ENCODE measurements at places on chromosomes 5 and 9. TPM values are rescaled to one million over a fixed set of nuclear protein-coding genes. Genes with fewer than 3 reads are reported as not detected.
A peak's percentile ranks its signal among the peaks of the same experiment; 100 is the strongest.

NMUR2 gene
- not detected for total RNA-seq

SLC1A1 gene
- not detected for total RNA-seq

AK8 gene
- 0.14 TPM for total RNA-seq

FAM81B gene
- not detected for total RNA-seq

BTNL9 gene
- total RNA-seq, result not detected

SPATA31C1 gene
- total RNA-seq, result not detected

ZDHHC11B gene
- total RNA-seq, result 2.2 TPM

PLPP7 gene
- 0.34 TPM for total RNA-seq

SLCO6A1 gene
- not detected for total RNA-seq

SLC6A7 gene
- total RNA-seq, result not detected

CDH18 gene
- total RNA-seq, result not detected

RPL37 gene
- 1,288 TPM for total RNA-seq

DNA sequence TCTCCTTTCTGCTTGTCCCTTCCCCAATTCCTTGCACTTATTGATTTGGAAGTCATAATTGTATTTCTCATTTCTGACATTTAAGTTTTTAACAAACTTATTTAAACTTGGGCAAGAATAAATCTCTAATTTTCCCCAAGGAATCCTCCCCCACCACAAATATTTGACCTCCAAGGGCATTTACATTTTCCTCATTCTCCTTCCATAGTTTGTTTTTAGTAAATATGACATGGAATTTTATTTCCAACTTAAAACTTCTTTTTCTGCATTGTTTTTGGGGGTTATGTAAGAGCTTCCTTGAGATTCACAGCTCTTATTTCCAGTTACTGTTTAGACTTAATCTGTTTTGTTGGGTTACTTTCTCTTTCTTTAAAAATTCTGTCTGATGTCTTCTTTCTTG is 64.9 kb downstream of the ZNF618 start:
- no peak overlapping the region for H3K4me3 ChIP-seq
- no peak overlapping the region for H3K27ac ChIP-seq
- no peak for DNase-seq
- H3K36me3 ChIP-seq, result no peaks in the 10 kb centered on the region
- H3K4me1 ChIP-seq, result no peaks in the 10 kb centered on the region
- no peaks in the 10 kb centered on the region for H3K27me3 ChIP-seq

GRCh38 chr5:84673785-84674184 is 289.1 kb upstream of the EDIL3 start:
- no peak overlapping the region for H3K27ac ChIP-seq
- H3K36me3 ChIP-seq, result no peaks in the 10 kb centered on the region
- DNase-seq, result no peak
- no peaks in the 10 kb centered on the region for H3K4me1 ChIP-seq
- H3K27me3 ChIP-seq, result no peaks in the 10 kb centered on the region

- no peak for DNase-seq
- H3K36me3 ChIP-seq, result no peaks in the 10 kb centered on the region
- H3K27ac ChIP-seq, result no peak overlapping the region
- no peak overlapping the region for H3K4me3 ChIP-seq
- no peaks in the 10 kb centered on the region for H3K4me1 ChIP-seq
These were observed 65.6 kb upstream of the SEMA6A start for GRCh38 chr5:116640236-116640635.

DNA sequence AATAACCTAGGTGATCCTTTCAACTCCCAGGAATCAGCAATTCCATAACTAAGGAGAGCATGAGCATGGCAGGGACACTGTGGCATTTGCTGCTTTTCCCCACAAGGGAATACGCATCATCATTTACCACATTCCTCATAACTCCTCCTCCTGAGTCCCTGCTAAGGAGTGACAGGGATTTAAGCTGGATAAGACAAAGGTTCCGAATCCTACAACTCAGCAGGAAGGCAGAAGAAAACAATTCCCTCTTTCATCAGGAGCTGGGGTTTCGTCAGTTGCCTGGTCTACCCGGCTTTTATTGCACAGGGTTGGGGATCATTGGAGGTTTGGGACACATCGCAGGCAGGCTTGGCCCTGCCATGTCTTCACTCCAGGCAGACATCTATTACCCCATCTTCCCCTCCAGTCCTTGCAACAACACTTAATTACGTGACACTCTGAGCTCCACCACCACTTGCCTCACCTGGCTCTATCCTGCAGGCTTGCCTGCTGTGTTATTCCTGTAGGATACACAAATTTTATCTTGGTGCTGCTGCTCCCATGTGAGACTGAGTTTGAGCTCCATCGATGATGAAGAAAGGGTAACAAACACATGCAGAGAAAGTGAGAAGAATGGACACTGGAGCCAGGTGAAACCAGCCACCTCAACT is 563.0 kb upstream of the KLF4 start:
- no peak for DNase-seq
- no peaks in the 10 kb centered on the region for H3K27me3 ChIP-seq
- no peaks in the 10 kb centered on the region for H3K36me3 ChIP-seq
- H3K4me3 ChIP-seq, result no peak overlapping the region

GRCh38 chr5:32559921-32560320 is 25.4 kb upstream of the SUB1 start:
- no peak overlapping the region for H3K4me3 ChIP-seq
- no peaks in the 10 kb centered on the region for H3K4me1 ChIP-seq
- no peaks in the 10 kb centered on the region for H3K36me3 ChIP-seq
- no peak overlapping the region for H3K27ac ChIP-seq

DNA sequence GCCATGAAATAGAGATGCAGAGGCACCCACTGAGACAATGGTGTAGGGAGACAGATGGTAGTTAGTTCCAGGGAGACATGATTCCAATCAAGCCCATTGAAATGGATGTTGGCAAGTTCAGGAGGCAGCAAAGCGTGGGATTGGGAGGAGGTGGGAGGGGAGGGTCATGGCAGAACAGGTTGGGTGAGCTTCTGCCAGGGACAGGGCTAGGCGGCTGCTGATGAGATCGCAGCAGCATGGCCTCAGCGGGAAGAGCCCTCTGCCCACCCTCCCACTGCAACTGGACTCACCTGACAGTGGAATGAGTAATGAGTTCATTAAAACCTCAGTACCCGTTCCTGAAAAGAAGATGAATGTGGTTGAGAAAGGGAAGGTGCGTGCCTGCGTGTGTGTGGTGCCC is 418.2 kb downstream of the CDK5RAP2 start:
- no peaks in the 10 kb centered on the region for H3K4me1 ChIP-seq
- H3K27ac ChIP-seq, result no peak overlapping the region
- no peak for DNase-seq
- no peak overlapping the region for H3K4me3 ChIP-seq

- DNase-seq, result no peak
- no peak overlapping the region for H3K27ac ChIP-seq
- H3K4me3 ChIP-seq, result no peak overlapping the region
- H3K4me1 ChIP-seq, result no peaks in the 10 kb centered on the region
- no peaks in the 10 kb centered on the region for H3K36me3 ChIP-seq
These were observed 240.7 kb upstream of the DAPK1 start for GRCh38 chr9:87256973-87257372.

DNA sequence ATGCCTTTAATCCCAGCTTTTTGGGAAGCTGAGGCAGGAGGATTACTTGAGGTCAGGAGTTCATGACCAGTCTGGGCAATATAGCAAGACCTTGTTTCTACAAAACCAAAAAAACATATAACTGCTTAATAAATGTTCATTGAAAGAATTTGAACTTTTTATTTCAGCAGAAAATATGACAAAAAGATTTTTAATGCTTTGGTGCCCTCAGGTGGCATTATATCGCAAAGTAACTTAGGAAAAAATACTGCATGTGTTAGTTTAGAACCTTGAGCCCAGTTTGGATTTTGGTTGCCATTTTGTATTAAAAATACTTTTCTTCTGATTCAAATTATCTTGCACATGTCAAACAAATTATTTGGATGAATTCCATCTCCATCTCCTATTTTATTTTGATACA is 103.2 kb downstream of the GPBP1 start:
- DNase-seq, result no peak
- H3K27me3 ChIP-seq, result no peaks in the 10 kb centered on the region
- no peak overlapping the region for H3K27ac ChIP-seq
- H3K4me1 ChIP-seq, result no peaks in the 10 kb centered on the region

DNA sequence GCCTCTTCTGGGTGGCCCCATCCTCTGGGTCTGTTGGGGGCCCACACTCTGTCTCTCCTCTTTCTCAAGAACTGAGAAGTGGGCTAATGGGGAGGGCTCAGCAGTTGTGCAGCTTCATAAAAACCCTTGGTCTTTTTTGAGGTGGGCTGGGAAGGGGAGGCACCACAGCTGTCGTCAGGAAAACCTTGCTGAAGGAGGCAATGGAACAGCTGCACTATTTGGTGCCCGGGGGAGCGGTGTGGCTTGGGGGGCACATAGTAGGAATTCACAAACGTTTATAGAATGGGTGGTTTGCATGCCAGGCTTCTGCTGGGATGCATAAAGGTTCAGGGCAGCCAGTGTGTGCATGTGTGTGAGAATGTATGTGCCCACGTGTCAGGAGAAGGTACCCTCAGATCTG is 3.2 kb upstream of the IER5L start:
- no peak overlapping the region for H3K27ac ChIP-seq
- H3K4me1 ChIP-seq, result peaks cover 15% of the 10 kb centered on the region
- H3K27me3 ChIP-seq, result peaks cover 7% of the 10 kb centered on the region
- H3K4me3 ChIP-seq, result no peak overlapping the region
- no peak for DNase-seq
- H3K36me3 ChIP-seq, result no peaks in the 10 kb centered on the region

DNA sequence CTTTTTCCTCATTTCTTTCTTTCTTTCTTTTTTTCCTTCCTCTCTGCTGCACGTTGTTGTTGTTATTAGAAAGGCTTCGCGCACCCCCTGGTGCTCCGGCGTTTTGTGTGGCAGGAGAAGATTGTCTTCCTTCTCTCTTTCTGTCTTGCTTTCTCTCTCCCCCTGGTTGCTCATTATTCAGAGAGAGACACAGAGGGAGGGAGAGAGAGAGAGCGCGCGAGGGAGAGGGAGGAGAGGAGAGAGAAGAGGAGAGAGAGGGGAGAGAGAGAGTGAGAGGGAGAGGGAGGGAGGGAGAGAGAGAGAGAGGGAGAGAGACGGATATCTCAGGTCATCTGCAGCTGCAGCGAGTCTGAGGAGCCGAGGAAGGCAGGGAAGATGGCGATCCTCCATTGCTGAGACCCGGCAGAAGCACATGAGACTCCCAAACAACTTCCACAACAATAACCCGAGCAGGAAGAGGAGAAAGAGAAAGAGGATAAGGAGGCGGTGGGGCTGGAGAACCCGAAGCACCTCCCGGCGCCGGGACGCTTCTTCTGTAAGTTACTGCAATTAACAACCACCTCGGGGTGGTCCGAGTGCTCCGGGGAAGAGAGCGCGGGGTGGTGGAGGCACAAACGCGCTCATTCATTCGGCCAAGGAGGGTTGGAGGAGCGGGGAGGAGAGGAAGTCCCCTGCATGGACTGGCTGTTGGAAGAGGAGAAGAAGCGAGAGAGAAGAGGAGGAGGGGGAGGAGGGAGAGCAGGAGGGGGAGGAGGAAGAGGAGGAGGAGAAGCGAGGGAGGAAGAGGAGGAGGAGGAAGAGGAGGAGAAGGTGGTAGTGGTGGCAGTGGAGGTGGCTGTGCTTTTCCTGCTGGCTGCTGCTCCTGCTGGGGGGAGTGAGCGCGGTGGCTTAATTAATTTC is at the start of gene ZNF462:
Gene ZNF462, plus strand, starts transcription at position 346 of the 900 bp plus-strand sequence. CDS start 60,218 bp downstream, outside the sequence.
- no peak within 1 kb of the TSS for H3K27ac ChIP-seq
- no peaks in the 10 kb centered on the region for H3K36me3 ChIP-seq
- H3K4me1 ChIP-seq, result peaks cover 47% of the 10 kb centered on the region

DNA sequence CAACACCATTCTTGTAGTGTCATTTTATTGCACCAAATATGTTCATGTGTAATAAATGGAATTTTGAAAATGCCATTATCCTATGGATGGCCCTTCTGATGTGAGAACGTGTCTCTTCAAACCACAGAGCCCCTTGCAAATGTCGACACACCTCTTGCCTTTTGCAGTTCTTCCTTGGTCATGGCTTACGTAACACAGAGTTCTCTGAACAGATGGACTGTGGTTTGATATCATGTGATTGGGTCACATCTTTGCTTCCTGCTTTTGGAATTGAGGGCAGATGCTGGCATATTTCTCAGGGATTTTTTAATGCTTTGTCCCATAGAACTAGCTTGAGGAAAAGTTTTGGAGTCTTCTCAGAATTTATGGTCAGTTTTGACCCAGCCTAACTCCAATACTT is 4.6 kb downstream of the TGFBR1 start:
- H3K27ac ChIP-seq, result peak overlapping the region; percentile 54
- peaks cover 29% of the 10 kb centered on the region for H3K4me1 ChIP-seq
- peaks cover 8% of the 10 kb centered on the region for H3K36me3 ChIP-seq
- H3K27me3 ChIP-seq, result no peaks in the 10 kb centered on the region

DNA sequence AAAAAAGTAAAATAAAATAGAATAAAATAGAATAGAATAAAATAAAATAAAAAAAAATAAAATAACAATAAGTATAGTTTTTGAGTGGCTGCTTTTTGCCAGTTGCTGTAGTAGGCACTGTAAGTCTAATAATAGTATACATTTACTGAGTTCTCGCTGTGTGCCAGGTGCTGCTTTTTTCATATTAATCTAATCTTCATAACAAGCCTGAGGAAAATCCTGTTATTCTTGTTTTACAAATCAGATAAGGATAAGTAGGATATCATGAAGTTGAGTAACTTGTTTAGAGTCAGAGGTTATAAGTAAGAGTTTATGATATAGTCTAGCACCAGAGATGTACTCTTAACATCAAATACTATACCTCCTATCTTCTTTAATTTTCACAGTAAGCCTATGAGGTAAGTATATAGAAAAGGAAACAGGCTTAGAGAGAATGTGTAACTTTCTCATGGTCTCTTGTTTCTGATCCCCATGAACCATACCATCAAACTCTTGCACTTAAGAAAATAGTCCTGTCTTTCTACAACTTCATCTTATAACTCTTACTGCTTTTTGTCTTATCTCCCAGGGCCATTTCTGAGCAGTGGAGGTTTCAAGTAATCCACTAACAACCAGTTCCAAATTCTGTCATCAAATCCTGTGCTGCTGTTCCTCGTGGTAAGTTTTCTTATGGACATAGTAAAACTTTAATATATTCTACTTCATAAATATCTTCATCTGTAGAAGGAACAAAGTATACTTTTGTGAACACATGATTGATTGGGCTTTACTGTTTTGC is 18.7 kb downstream of the RMI1 start:
- H3K36me3 ChIP-seq, result peaks cover 6% of the 10 kb centered on the region
- DNase-seq, result no peak
- H3K4me3 ChIP-seq, result no peak overlapping the region
- H3K27ac ChIP-seq, result no peak overlapping the region

DNA sequence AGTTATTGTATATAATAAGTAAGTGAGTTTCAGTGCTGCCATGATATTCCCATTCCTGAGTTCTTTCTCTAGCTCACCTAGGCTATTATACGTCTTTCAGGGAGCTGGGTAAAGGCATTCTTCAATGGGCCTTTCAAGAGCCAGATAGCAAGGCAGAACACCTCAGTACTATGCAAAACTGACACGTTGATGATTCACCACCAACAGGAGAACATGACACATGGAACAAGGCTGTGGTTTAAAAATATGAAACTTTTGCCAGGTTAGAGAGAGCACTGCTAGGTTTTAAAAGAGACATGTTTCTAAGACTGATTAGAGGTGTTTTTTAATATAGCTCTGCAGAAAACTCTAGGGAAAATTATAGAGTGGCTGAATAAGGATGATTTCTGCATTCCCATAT is 95.9 kb downstream of the UGCG start:
- no peak for DNase-seq
- H3K27me3 ChIP-seq, result no peaks in the 10 kb centered on the region

- H3K27ac ChIP-seq, result no peak overlapping the region
- no peak for DNase-seq
- H3K4me3 ChIP-seq, result no peak overlapping the region
- H3K36me3 ChIP-seq, result no peaks in the 10 kb centered on the region
- no peaks in the 10 kb centered on the region for H3K27me3 ChIP-seq
These were observed 53.7 kb downstream of the G3BP1 start for GRCh38 chr5:151825445-151825844.

- H3K27ac ChIP-seq, result no peak overlapping the region
- peaks cover 7% of the 10 kb centered on the region for H3K4me1 ChIP-seq
- H3K27me3 ChIP-seq, result no peaks in the 10 kb centered on the region
- H3K4me3 ChIP-seq, result no peak overlapping the region
These were observed 45.0 kb upstream of the SLC28A3 start for GRCh38 chr9:84385386-84386040.

All from natural killer cell (primary cell).